ENCODE measurements at places on chromosomes 12 and 14.
A peak's percentile ranks its signal among the peaks of the same experiment; 100 is the strongest.

GRCh38 chr12:39990122-39991101, 115.5 kb downstream of the SLC2A13 start:
- peak; percentile 41 for DNase-seq

GRCh38 chr14:68762953-68763764, 29.7 kb downstream of the ZFP36L1 start:
- DNase-seq, result no peak

DNA sequence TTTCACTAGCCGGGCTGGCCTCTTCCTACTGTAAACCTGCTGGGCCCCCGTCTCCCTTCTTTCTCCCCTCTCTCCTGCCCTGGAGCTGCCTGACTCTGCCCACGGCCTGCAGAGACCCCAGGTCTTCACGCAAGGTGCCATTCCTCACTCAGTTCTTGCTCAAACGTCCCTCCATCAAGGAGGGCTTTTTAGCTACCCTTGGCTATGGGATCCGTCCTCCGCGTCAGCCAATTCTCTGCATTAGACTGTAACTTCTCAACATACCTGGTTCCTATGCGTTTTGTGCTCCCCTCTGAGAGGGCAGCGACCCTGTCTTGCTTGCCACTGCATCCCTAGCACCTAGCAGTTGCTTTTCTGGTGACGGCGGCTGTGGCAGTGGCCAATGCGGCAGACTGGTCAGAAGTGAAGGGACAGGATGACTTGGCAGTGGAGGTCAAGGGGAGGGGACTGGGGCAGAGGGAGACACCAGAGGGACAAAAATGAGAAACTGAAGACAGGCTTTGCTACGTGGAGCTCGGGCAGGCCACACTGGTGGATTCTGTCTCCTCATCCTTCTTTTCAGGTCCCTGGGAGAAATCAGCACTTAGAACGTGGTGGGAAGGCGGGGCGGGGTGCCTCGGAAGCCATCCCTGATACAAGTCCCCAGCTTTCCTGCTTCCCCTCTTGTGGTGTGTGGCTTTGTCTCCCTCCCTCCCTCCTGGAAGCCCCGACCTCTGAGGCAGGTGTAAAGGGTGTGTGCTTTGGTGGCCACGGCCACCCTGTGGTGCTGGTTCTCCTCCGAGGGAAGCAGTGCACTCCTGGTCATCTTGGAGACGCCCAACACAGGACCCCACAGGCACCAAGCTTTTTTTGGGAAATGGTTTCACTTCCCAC, 1.8 kb downstream of the B3GNT4 start:
- DNase-seq, result no peak

- no peak for DNase-seq
Measured at GRCh38 chr12:5493018-5493417, 61.1 kb downstream of the NTF3 start.

DNA sequence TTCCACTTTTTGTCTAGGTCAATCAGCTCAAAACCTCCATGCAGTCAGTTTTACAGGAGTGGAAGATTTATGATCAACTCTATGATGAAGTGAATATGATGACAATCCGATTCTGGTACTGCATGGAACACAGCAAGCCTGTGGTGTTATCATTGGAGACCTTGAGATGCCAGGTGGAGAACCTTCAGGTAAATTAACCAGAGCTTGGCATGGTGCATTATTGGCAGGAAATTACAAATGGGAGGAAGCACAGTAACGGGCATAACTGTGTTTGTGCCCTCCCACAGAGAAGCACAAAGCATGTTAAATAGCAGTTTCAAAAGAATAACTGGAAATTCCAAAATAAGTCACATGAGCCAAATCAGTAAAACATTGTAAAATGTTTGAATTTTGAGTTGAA, 135.6 kb downstream of the ESR2 start:
- no peak for DNase-seq

DNA sequence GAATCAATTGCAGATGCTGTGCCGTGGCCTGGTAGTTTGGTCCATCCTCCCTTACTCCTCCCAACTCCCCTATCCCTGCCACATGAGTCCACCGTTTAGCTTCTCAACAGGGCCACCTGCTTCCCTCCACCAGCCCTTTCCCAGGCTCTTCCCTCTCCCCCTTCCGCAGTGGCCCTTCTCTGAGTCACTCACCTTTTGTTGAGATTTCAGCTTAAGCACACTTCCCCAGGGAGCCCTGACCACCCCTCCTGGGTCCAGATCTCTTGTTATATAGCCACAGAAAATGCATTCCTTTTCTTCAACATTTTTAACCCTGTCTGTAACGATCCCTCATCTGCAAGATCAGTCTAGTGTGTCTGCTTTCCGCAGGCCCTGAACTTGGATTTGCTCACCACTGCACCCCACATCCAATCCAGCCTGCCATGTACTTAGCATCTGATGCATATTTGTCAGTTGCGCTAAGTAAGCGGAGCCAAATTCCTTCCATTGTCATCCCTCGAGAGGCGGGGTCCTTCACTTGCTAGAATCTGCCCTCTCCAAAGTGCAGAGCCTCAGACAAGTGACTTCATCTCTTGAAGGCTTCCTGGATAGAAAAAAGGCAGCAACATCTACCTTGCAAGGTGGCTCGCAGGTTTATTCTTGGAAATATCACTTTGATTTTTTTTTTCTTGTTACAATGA, 41.1 kb downstream of the TMEM63C start:
- DNase-seq, result no peak

GRCh38 chr14:100786131-100786530, 39.8 kb upstream of the MEG3 start:
- DNase-seq, result no peak

DNA sequence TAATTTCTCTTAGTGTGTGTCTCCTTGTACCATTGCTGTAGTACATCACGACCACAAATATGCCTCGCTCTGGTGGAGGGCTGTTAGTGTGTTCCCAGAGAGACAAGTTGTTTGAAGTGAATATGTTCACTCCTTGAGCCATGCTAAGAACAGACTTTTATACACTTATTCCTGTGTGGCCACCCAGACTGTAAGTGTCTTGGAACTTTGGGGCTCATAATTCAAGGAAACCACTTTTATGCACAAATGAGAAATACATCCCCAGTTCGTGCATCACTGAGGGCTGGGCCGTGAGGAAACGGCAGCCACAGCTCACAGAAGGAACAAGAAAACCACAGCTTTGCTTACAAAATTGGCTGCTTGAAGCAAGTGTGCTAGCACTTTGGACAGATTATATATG, 362.2 kb upstream of the DDHD1 start:
- DNase-seq, result no peak

- DNase-seq, result no peak
Measured at GRCh38 chr12:128592220-128592744, 231.5 kb downstream of the SLC15A4 start.

- DNase-seq, result no peak
Measured at GRCh38 chr14:48792376-48793024, 793.7 kb downstream of the RPS29 start.

GRCh38 chr12:51371295-51371953, 19.8 kb downstream of the GALNT6 start:
- no peak for DNase-seq

- no peak for DNase-seq
Measured at GRCh38 chr14:31090883-31091764, 64.9 kb upstream of the STRN3 start.

DNA sequence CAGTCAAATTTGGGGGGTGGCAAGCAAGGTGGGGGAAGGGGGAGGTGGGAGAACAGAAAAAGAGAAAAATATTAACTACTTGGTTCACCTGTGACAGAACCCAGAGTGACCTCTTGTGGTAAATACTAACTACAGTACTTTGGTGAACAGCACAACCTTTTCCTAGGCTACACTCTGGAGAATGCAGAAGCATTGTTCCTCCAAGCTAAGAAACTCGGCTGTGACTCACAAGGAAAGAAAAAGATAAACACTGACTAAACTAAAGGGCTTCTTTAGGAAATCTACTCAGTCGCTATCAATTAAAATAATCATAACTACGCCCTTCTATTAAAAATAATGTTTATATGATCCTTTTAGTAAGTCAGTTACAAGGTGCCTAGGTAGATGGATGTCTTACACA, 5.4 kb downstream of the KCNH5 start:
- no peak for DNase-seq

DNA sequence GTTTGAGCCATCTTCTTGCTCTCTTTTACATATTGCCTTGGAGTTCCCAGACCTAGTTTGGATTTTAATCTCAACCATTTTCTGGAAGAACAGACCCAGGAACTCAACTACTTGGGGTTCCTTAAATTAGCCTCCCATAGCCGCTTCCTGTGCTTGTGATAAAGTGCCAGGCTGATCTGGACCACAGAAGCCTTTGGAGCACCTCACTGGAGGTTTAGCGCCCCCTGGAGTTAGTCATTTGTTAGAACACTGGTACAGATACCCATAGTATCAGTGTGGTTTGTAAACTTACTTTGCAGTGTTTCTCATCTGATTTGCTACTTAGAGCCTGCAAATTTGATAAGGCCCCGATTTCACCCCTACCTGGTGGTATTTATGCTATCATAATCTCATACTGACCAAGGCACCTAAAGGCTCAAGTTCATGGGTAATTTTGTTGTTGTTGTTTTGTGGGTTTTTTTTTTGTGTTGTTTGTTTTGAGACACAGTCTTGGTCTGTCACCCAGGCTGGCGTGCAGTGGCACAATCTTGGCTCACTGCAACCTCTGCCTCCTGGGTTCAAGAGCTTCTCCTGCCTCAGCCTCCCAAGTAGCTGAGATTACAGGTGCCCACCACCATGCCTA, 3.7 kb downstream of the UNC119B start:
- DNase-seq, result peak; percentile 87

DNA sequence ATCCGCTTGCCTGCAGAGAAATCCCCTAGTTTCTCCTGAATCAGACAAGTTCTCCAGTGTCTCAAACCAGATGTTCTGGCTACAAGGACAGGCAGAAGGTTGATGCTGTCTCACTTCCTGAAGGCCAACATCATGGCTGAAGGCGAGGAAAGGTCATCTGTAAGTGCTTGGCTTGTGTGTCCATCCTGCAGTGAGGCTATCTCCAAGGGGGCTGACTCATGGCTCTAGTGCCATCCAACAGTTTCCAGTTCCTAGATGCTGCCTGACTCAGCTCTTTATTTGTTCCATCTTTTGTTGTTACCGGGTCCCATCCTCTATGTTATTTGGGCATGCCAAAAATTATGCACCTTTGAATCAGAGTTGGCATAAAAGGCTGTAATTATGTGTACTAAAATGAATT, 232.1 kb upstream of the TBX3 start:
- no peak for DNase-seq

- peak; percentile 36 for DNase-seq
Measured at GRCh38 chr12:92608151-92609091, 94.4 kb upstream of the PLEKHG7 start.

DNA sequence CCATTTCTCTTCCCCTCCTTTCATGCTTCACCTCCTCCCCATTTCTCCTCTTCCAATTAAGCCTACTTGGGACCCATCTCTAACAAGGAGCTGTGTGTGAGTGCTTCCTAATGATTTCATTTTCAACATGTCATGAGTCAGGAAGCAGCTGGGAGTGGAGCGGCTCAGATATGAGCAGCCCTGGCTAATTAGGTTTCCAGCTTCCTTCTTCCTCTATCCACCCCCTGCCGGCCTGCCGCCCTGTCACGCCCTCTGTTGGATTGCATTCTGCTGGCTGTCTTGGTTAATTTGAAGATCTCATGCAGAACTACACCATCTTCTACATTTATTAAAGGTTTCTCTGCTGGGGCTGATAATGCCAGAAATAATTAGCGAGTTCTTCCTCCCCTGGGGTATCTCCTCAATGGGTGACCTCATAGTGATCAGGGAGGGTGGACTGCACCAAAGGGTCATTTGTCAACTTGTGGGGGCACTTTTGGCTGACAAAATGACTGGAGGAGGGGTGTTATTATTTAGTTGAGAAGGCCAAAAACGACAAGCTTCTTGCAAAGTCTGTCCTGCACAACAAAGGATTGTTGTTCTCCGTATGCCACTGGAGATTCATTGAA, 300.9 kb upstream of the SRRM4 start:
- DNase-seq, result no peak

DNA sequence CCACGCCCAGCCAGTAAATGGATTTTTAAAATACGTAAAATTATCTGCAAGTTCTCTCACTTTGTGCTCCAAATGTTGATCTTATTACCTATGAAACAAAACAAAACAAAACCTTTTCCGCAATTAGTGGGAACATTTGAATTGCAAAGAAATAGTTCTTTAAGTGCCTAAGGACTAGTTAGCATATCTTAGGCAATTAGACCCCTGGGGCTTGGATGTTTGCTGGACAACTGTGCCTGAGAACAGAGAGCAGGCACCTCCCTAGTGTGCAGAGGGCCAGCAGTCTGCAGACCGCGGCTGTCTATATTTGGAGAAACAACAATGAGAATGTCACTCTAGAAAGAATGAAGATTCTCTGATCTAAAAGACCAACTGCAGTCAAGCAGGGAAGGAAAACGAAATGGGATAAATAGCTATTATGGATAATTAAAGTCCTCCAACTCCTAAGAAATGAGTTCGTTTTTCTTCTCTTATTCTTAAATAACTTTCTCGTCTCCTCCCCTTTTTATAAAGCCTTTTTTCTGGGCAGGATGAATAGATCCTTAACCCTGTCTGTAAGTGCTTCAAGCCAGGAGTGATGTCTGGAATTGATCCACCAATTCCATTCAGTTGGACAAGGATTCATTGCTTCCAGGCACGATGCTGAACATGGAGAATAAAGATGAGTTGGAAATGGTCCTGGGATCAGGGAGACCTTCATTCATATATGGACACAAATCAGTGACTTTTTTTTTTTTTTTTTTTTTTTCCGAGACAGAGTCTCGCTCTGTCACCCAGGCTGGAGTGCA, 16.2 kb downstream of the SLC17A8 start:
- no peak for DNase-seq

- DNase-seq, result no peak
Measured at GRCh38 chr12:26633591-26634210, 199.3 kb downstream of the ITPR2 start.

GRCh38 chr12:51393676-51394545, 2.7 kb upstream of the GALNT6 start:
- peak; percentile 71 for DNase-seq

GRCh38 chr12:29160230-29160629, 11.2 kb downstream of the FAR2 start:
- DNase-seq, result no peak

- no peak for DNase-seq
Measured at GRCh38 chr12:81957631-81958030, 198.5 kb upstream of the PPFIA2 start.

GRCh38 chr12:95424271-95424994, 49.5 kb upstream of the METAP2 start:
- no peak for DNase-seq

DNA sequence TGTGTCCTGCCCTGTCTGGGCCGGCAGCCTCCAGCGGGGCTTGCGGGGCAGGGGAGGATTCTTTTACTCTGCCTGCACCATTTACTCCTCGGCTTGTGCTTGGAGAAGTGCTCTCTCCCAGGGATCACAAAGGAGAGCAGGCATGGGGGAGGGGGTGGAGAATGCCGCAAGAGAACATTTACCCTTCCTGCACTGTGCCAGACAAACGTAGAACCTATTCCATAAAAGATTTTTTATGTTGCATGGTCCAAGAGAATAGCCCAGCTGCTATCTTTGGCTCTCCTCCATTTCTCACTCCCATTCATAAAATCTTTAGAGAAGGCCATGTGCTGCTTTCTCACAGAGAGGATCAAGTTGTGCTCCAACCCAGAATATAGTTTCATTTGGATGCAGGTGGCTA, 159.4 kb downstream of the SPTSSA start:
- DNase-seq, result no peak

- DNase-seq, result peak; percentile 57
Measured at GRCh38 chr14:58637391-58638230, at the start of gene DACT1. Gene DACT1 (plus strand): TSS chr14:58637962. CDS start chr14:58638203, 241 bp downstream.
